ENCODE measurements at places on chromosomes 6 and 20. TPM values are rescaled to one million over a fixed set of nuclear protein-coding genes. Genes with fewer than 3 reads are reported as not detected.

DNA sequence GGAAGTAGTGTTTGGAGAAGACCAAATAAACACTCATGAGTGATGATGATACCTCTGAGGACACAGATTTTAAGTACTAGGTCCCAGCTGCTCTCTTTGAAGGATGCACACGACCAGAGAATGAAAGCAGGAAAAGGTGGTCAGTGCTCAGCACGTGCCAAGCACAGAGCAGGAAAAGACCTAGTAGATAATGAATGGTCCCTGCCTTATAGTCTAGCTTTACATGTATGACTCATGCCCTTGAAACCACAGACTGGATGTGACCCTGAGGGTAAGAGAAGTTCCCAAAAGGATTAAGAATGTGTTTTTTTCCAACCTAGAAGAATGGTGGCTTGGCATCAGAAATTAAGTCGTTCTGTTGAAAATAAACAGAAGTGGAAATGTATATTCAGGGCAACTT is 2.8 kb upstream of the MC3R start:
- no peak overlapping the region for H3K4me3 ChIP-seq
- H3K27ac ChIP-seq, result no peak overlapping the region
- H3K27me3 ChIP-seq, result peaks cover 2% of the 10 kb centered on the region
- no peak for DNase-seq
- no peaks in the 10 kb centered on the region for H3K4me1 ChIP-seq
- H3K36me3 ChIP-seq, result no peaks in the 10 kb centered on the region

GRCh38 chr20:25100914-25101313 is 19.0 kb upstream of the VSX1 start:
- H3K27me3 ChIP-seq, result peaks cover 51% of the 10 kb centered on the region
- no peak overlapping the region for H3K27ac ChIP-seq
- H3K4me1 ChIP-seq, result no peaks in the 10 kb centered on the region

- H3K36me3 ChIP-seq, result no peaks in the 10 kb centered on the region
- peaks cover 24% of the 10 kb centered on the region for H3K27me3 ChIP-seq
- H3K4me3 ChIP-seq, result no peak overlapping the region
- no peak for DNase-seq
- H3K4me1 ChIP-seq, result no peaks in the 10 kb centered on the region
Observed at GRCh38 chr6:16078064-16078463, 50.8 kb upstream of the MYLIP start.

DNA sequence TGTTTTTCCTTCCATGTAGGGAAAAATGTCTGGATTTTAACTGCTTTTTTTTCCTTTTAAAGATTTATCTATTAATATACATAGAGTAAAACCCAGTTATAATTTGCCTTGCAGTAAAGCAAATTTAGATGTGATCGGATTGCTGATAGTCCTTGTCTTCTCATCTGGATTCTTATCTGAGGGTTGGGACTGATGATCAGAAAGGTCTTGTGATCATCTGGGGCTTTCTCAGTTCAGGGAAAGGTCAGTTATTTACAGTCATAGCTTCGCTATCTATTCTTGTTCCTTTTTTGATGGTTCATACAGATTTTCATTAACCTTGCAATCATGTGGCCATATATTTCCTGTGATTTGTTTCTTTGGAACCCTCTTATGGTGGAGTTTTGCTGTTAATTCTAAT is 63.8 kb upstream of the CLDN20 start:
- no peaks in the 10 kb centered on the region for H3K27me3 ChIP-seq
- no peak for DNase-seq
- peaks cover 3% of the 10 kb centered on the region for H3K36me3 ChIP-seq
- H3K27ac ChIP-seq, result peak overlapping the region; percentile 18
- H3K4me1 ChIP-seq, result peaks cover 24% of the 10 kb centered on the region

DNA sequence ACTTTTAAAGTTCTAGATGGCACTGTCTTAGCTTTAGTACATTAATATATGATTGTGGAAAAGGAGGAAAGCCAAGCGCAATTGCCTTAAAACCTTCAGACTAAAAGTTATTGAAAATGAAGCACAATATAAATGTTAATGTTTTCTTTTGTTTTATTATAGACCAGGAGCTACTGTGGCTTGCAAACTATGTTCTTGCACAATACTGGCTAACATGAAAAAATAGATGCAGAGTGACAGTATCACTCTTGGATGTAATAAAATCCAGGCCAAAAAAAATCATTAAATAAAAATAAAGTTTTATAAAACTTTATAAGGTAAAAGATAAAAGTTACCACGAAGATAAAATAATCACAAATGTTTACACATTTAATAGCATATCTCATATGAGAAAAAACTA is 18.3 kb upstream of the PLN start:
- no peak overlapping the region for H3K4me3 ChIP-seq
- DNase-seq, result no peak
- no peak overlapping the region for H3K27ac ChIP-seq
- H3K4me1 ChIP-seq, result no peaks in the 10 kb centered on the region
- no peaks in the 10 kb centered on the region for H3K27me3 ChIP-seq

Gene TCP11
- total RNA-seq, result 0.43 TPM

Gene ANKRD66
- not detected for total RNA-seq

Gene ZNF318
- 26.0 TPM for total RNA-seq

Gene NR2E1
- not detected for total RNA-seq

Gene ATP9A
- 58.4 TPM for total RNA-seq

Gene SFT2D1
- 30.8 TPM for total RNA-seq

Gene KCTD20
- total RNA-seq, result 82.5 TPM

Gene PAK5
- not detected for total RNA-seq

All from osteocyte (in vitro differentiated cells).